ENCODE measurements at places on chromosomes 12 and 14.

DNA sequence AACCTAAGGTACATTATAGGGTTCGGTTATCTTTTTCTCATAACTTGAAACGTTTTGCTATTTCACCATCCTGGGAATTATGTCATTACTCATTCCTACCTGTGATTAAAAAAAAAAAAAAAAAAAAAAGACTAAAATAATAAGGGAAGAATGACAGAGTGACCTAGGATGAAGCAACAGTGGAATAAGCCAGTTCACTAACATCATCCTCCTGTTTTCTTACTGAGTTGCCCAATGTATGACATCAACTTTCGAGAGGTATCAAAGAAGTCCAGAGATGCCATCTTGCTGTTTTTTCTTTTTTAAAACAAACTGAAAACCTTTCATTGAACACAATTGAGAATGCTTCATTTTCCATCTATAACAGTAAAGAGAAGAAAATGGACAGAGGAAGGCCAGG lies 42.8 kb downstream of the AMN start:
- no peak for DNase-seq

GRCh38 chr12:3431686-3432085 lies 59.3 kb upstream of the PRMT8 start:
- no peak for DNase-seq

- DNase-seq: no peak
Observed at GRCh38 chr12:120116441-120116791, at the start of gene RAB35. Gene RAB35, minus strand, starts transcription at chr12:120116753. Its CDS starts 103 bp downstream, at chr12:120116650.

DNA sequence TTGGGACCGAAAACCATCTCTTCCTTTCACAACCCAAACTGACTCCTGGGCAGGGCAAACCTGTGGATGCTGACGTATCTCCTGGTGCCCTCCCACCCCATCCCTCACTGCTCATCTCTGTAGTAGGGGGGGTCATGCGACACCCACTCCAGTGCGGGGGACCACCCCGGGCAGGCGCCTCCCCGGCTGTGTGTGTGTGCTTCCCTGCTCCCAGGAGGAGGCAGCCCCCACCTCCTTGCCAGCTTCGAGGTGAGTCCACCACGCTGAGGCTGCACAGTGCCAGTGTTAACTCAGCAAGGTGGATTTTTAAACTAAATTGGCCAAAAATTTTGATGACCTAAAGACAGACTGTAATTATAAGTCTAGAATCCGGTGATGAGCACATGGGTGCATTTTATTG lies 46.2 kb upstream of the BEGAIN start:
- DNase-seq: no peak

GRCh38 chr12:22435583-22435982 lies 101.1 kb upstream of the ST8SIA1 start:
- no peak for DNase-seq

DNA sequence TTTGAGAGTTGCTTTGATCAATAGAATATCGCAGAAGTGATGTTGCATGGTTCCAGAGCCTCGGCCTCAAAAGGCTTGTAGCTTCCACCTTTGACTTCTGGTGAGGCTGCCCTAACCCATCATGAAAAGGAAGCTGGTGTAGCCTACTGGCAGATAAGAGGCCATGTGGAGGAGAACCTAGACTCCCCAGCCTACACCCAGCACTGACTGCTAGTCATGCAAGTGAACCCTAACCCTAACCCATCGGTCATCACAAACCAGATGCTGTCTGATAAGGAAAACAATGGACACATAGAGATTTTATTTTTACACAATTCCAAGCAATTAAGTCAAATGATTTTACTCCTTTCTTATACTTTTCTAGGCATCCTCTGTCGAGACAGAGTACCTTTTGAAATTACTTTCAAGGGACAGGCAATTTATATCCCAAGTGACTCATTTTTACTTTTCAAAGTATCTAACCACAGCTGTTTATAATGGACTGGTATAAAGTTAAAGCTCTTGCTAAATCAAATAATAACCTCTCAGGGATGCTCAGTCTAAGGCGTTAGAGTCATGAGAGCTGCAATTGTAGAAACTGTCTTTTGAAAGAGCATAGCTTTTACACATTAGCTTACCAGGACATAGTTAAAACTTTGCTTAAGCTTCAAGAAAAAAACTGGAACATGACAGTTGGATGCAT lies 17.6 kb downstream of the PTPRB start:
- no peak for DNase-seq

DNA sequence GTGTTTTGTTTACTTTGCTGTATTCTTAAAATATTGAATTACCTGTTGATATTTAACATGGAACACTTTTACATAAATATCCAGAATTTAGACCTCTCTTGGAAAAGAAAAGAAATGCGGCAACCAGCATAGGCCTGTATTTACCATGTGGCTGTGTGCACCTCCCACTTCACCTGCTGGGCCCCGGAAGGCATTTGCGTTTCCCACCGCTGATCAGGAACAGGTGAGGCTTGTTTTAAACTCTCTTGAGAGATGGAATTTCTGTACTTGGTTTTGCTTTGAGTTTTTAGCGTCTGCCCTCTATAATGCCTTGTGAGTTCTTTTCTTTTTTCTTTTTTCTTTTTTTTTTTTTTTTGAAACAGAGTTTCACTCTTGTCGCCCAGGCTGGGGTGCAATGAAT lies 124.2 kb downstream of the GLT1D1 start:
- DNase-seq: no peak

DNA sequence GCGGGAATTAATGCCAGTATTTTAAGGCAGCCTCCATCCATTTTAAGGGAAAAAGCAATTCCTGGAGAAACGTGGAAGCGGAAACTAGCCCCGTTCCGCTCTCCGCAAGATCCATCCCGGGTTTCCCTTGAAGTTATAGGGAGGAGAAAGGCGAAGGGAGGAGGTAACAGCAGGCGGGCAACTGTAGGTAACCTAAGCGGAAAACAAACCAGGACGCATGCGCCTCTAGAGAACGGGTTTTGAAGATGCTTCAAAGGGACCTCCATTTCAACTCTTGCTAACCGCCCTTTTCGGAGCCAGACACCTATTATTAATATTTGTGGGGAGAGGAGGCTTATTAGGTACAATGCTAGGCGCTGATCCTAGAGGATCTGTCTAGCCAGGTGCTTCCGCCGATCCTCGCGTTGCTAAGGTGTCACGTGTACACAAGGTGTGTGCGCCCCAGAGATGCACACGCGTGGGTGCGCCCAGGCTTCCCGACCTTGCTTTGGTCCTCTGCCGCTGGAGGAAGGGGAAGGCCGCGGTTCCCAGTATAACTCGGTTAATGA lies 6.2 kb downstream of the TBX5 start:
- DNase-seq: no peak

DNA sequence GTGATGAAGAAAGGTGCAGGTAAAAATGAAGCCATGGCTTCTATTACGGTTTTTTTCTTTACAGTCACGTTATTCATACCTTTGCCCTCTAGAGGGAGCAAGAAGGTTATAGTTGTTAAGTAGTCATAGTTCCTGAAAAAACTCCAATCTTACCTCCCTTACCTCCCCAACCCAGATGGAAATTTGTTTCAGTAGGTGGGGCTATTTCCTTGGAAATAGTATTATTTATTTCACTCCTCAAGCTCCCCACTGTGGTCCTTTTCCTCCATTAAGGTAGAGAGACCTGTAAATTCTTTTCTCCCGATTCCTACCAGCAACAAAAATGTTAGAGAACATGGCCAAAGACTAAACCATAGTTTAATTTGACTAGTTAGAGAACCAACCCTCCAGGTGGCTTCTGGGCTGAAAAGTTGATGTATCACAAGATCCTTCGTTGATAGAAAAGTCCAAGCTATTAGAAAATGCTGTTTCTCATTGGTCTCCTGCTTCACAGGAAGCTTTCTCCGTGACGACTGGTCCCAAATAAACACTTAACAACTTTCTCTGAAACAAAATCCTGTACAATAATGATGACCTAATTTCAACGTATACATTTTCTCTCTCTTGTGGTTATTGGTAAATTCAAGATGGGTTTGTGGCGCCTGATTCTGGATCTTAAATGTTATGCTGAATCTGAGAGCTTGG lies 43.5 kb downstream of the TMX1 start:
- DNase-seq: no peak

GRCh38 chr14:87615822-87616679 lies 376.9 kb downstream of the GALC start:
- DNase-seq: no peak

GRCh38 chr12:119679081-119679480 lies 11.1 kb downstream of the PRKAB1 start:
- no peak for DNase-seq

- no peak for DNase-seq
Observed at GRCh38 chr12:44835641-44836379, 40.3 kb downstream of the NELL2 start.

DNA sequence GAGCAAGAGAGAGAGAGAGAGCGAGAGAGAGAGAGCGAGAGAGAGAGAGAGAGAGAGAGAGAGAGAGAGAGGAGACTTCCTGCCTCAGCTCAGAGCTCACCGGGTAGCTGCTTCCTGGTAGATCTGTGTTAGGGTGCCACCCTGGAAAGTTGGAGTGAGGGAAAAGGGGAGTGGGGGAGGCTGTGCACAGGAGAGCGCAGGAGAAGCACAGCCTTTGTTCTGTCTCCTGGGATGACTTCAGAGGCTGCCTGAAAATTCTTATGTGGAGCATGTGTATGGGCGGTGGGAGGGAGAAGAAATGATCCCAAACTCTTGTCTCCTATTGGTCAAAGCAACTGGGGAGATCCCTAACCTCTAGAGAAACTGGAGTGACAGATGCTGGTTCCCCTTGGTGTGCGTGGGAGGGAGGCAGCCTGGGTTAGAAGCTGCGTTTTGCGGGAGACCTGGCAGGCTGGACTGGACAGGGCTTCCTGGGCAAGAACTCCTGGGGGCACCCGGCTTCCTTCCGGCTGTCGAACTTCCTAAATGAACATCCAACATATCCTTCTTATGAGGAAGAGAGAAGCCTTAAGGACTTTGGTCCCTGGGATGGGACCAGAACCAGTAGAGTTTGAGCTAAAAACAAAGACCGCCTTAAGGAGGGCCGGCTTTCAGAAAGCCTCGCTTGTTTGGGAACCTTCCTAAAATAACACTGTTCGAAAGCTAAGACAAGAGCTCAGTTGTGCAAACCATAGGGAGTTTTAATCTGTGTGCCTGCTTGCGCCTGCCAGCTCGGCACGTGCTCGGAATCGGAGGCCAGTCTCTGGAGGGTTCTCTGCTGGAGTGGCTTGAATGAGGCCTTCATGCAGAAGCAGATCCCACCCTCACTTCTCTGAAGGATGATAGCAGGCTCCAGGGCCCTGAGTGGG lies 30.4 kb upstream of the BEGAIN start:
- no peak for DNase-seq

- DNase-seq: no peak
Observed at GRCh38 chr14:36723530-36723929, 61.9 kb downstream of the PAX9 start.

DNA sequence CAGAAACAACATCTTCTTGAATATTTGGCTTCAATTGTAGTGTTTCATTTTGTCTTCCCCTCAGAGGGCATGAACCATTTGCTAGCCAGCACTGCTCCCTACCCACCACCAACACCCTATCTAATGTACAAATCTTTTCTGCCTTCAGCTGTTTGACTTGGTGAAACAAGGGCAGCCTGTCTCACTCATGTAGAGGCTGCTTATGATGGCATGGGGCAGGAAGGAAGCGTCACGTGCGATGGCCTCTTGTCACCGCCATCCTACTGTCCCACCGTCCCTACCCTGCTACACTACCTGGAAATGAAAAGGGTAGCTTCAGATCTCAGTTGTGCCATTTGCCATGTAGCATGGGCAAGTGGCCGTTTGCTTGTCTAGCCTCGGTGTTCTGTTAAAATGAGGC lies 29.9 kb upstream of the LRTM2 start:
- no peak for DNase-seq

DNA sequence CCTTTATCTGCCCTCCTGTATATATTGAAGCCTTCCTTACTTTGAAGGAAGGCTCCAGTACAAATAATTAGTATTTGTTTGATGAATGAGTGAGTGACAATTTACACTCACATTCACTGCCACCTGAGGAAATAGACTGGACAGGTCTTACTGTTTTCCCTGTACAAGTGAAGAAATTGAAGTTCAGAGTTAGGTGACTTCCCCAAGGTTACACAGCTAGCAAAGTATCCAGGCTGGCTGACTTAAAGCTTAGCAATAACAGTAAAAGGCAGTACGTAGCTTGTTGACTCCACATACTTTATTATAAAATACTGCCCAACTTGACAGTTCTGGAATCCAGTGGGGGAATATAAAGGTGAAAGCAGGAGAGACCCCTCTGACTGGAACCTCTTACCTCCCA lies 2.6 kb upstream of the KRT18 start:
- no peak for DNase-seq
